Stimulated activated CD4-positive, alpha-beta T cell treated with anti-CD3 and anti-CD28 coated beads, Interleukin-15, amount 100 ng/mL, for 48 hours (primary cell): ENCODE measurements at places on chromosomes 1 and 21.

- no peak for DNase-seq
Measured at GRCh38 chr21:42544544-42544943, 30.9 kb downstream of the SLC37A1 start.

- DNase-seq, result no peak
Measured at GRCh38 chr1:61436016-61436415, 288.9 kb downstream of the TM2D1 start.

- no peak for DNase-seq
Measured at GRCh38 chr1:207397525-207397926, 56.6 kb upstream of the CR2 start.

DNA sequence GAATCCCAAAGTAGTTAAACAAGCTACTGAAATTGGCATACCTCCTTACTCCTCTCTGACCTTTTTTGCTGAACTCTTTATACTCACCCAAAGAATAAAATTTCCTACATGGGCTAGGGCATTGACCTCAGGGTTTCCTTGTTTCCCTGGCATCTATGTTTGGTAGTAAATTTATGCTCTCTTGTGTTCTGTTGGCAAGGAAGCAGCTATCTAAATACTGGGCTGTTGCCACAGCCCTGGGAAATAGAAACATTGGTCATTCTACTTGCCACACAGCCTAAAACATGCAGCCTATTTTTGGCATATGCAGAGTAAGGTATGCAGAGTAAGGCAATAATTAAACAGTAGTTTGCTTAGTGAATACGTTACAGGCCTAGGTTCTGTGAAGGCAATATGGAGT is 351.4 kb downstream of the HLX start:
- no peak for DNase-seq

DNA sequence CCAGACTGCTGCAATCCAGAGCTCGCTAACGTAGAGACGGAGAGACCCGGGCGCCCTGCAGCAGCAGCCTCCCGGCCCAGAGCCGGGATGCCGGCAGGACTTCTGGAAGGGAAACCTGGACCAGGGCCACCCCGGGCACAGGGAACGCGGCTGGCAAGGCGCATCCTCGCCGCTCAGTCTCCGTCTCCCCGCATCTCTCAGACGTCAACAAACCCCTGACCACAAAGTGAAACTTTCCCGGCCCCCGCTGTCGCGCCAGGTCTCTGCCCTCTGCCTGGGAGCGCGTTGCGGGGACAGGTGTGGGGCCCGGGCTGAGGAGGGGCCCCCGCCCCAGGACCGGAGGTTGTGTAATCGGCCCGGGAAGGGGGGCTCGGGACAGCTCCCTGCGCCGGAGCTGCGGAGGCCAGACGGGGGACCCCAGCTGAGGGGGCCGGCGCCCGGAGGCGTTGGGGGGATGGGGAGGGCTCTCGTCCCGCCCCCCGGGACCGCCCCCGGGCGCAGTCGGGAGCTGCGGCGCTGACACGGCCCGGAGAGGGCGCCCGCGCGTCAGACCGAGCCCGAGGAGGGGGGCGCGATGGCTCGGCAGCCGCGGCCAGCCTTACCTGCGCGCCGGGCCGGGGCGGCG is 116.6 kb upstream of the HIVEP3 start:
- peak; percentile 22 for DNase-seq

DNA sequence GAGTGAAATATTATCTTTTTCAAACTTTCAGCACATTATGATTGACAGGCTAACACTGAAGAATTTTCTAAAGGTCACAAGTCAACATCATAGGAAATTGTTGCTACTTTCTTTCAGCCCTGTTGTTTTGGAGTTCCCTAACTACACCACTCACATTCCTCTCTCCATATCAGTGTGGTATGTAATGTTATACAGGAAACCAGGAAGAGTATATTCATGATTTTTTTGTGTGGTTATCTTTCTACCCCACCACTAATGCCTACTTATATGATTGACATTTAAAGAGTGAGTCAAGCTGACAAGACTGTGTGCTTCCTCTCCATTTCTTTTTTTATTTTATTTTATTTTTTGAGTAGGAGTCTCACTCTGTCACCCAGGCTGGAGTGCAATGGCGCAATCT is 47.8 kb upstream of the PRDM2 start:
- DNase-seq, result no peak

DNA sequence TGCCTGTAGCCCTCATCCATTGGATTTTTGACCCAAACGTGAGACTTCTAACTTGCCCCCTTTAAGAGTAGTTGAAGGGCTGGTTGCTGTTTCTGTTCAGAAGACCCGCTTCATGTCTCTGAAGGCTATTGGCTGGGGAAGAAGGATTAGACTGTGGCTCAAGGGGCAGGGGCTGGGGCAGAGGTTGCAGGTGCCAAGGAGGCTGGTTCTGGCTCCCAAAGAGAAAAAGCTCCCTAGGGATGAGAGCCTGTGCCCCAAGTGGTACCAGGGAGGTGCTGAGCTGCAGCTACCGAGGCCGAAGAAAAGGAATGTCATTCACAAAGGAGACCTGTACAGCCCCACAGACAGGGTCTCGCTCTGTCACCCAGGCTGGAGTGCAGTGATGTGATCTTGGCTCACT is 5.8 kb downstream of the WNT3A start:
- no peak for DNase-seq

- DNase-seq, result no peak
Measured at GRCh38 chr21:44286086-44286715, 525 bp downstream of the AIRE start.

DNA sequence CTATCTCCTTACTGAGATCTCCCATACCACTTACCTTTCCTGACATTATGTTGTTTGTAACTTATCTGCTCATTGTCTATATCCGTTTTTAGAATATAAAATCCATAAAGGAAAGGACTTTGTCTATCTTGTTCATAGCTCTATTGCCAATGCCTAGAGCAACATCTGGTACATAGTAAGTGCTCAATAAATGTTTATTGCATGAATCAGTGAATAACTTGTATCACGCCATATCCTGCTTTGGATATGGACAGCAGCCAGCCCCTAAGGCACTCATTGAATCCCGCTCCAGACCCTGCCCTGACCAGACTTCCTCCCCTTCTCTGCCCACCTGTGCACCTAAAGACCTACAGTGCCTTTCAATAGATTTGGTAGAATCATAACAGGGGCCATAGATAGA is 298.1 kb upstream of the PLXNA2 start:
- DNase-seq, result no peak

DNA sequence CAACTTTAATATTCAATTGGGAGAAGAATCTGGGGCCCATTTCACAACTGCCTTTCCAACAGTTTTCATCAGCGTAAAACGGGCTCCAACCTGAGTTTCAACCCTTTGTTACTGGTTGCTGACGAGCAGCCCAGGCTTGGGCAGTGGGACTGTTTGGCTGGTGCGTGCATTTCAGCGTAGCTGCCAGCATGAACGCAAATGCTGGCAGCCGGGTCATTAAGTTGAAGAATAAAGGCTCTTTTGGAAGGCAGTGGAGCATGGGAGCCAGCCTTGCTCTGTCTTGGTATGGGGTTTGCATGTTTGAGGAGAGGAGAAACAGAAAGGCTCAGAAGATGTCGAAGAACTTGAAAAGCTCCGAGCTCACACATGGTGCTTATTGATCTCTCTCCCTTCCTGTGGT is 40.7 kb downstream of the WDR3 start:
- no peak for DNase-seq

DNA sequence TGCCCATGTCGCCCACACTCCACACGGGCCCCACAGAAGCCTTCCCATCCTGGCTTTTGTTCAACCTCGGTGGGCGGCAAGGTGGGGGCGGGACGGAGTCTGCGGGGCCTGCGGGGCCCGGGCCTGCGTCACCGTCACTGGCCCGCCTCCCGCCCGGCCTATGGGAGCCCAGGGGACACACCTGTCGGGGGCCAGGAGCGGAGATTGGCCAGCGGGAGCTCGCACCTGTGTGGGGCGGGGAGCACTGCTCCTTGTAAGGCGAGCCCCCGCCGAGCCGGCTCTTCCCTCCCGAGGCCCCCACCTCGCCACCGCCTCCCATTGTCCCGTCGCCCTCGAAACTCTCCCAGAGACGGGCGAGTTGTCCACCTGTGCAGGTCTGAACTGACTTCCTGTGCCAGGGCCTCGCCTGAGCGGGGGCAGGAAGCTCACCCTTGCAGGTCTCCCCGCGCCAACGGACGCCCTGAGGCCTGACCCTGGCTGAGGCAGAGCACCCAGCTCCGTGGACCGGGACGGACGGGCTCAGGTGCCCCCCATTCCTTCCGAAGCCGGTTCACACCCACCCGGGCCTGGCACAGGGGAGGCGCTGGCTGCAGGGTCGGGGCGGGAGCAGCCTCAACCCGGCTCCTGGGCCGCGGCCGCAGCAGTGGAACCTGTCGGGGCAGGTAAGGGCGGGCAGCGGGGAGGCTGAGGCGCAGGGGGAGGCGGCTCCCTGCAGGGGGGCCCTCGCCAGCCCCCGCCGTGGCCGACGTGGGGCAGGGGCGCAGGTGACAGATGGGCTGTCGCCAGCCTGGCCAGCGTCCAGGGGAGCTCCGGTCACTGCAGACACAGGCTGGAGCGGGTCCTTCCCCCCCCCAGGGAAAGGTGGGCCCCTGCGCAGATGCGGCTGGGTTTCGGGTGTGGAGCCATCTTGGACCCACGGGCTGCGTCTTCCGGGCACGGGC is 10.8 kb upstream of the TTLL10 start:
- DNase-seq, result no peak

- no peak for DNase-seq
Measured at GRCh38 chr1:22855668-22856606, 116.7 kb downstream of the LACTBL1 start.

GRCh38 chr1:89721351-89721750 is 88.4 kb downstream of the LRRC8C start:
- DNase-seq, result peak; percentile 13

DNA sequence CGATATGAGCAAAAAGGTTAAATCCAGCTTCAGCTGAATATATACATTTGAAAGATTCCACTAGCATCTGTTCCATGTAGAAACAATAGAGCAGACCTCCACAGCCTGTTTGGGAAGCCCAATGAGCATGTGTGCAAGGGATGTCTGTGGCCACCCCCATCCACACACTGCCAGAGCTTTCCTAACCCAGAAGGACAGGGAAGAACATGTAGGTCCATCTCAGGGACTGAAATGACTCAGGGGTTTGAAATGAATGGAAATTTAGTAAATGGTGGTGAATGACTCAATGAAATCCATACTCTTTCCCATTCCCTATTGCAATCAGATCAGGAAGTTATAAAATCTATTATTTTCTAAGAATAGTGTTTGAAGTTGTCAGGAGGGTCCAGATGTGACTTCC is 397.2 kb downstream of the DUSP10 start:
- DNase-seq, result no peak

DNA sequence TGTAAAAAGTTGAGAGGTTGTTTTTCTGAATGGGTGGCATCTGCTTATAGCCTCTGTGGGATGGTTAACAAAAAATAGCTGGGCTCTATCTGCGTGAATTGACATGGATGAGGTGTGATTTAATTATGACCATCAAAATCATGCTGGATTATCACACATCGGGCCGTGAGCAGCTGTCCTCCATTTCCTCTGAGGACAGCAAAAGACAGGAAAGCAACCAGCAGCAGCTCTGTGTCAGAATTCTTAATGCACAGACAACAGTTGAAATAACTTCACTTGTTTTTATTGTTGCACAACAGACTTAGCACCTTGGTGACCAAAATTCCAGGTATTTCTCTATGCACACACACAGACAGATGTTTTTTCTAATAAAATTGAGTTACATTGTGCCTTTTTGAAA is 54.5 kb upstream of the LAPTM5 start:
- DNase-seq, result no peak

GRCh38 chr1:117594261-117594990 is 11.4 kb upstream of the TENT5C start:
- DNase-seq, result no peak

- DNase-seq, result no peak
Measured at GRCh38 chr1:164891615-164892014, 332.6 kb downstream of the PBX1 start.

DNA sequence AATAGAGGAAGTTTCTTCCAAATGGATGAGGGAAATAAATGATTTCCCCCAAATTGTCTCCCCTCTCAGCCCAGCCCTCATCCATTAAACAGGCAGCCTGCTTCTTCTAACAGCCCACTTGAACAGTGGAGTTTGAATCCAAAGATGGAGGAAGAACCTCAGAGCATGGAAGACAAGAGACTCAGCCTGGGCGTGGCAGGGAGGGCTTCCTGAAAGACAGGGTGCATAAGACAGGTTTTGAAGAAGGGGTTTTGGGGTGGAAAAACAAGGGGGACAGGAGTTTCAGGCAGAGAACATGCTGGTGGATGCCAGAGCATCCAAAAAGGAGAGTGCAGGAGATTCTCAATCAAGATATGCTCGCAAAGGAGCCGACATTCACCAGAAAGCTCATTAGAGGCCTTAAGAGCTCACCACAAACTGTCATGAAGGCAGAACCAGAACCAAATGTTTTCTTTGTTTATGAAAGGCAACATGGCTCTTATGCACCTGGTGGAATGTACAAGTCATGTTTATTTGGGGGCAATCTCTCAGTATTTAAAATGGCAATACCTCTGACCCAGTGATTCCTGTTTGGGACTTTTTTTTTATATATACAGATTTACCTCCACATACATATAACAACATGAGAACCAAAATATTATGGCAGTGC is 26.5 kb upstream of the TSPEAR start:
- DNase-seq, result no peak

- DNase-seq, result no peak
Measured at GRCh38 chr1:58249737-58250586, 296.6 kb downstream of the OMA1 start.

GRCh38 chr1:156805766-156806511 is 10.7 kb downstream of the SH2D2A start:
- DNase-seq, result no peak

DNA sequence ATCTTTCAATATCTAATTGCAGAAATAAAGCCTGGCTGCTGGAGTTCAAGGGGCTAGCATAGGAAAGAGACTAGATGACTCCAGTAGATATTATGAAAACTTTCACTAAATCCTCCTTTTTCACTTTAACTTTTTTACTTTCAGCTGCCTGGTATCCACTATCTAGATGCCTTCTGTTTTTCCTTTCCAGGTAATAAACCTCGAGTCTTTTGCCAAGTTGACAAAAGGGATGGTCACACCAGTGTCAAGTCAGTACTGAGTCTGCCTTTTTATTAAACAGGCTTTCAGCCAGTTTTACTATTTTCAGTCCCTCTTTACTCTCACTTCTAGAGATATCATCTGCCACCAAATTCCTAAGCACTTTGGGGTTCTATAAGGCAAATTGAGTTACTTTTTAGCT is 195.6 kb downstream of the FGGY start:
- DNase-seq, result no peak

DNA sequence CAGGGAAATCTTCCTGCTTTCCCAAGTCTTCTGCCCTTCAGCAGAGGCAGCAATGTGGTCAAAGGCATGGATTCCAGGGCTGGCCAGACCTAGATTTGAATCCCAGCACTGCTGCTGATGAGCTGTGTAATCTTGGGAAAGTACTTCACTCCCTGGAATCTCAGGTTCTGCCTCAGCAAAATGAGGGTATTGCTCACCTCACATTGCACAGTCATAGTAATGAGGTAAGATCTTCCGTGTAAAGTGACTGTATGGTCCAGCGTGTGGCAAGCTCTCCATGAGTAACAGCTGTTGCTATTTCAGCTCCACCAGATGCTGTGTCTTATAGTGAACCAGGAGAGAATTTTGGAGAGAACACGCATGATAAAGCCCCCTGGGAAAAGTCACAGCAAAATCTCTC is 56.1 kb upstream of the F3 start:
- DNase-seq, result no peak

- no peak for DNase-seq
Measured at GRCh38 chr1:6392809-6393399, 663 bp downstream of the ACOT7 start.
